RWPE1 (cell line): ENCODE measurements at places on chromosomes 13 and 19.
A peak's percentile ranks its signal among the peaks of the same experiment; 100 is the strongest.

DNA sequence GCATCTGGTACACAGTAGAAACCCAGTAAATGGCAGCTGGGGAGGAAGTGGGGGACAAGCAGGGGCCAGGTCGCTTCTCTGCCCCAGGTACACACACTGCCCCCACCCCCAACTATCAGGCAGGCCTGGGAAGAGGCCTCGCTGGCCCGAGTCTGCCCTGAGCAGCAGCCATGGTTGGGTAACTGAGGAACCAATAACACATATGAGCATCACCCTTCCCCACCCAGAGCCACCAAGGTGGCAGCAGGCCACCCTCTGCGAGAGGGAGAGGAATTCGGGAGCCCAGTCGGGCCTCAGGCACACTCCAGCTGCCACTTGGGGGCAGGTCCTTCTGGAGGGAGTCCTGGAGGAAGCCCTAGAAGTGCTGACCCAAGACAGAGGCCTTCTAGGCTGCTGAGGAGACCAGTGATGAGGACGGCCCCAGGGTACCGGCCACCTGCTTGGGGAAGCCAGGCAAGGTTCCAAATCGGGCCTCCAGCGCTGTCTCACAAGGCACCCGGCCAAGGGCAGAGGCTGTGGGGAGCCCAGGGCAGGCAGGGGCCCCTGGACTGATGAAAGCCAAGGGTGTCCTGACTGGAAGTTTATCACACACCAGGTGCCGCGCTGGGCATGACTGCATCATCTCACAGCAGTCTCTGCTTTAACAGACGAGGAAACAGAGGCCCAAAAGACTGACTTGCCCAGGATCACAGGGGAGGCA lies 14.0 kb upstream of the KPTN start:
- no peak for DNase-seq

- no peak for DNase-seq
Observed at GRCh38 chr13:95552539-95553441, at the start of gene CLDN10. Gene CLDN10, plus strand, starts transcription at chr13:95552720. Its CDS starts 34 bp downstream, at chr13:95552754.

DNA sequence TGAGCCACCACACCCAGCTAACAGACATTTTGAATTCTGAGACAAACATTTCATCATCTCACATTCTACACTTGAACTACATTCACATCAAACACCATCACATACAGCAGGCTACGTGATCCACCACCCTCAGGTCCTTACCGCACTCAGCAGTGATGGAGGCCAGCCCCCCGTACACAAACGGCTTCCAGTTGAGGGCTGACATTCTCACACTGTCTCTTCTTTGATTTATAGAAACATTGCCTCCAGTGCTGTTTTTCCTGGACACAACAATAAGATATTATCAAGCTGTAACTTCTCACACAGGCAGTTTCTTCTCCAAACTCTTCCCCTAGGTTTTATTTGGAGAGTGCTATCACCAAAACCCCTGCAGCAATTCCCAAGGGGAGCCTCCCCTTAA lies 7.0 kb downstream of the SLC25A30 start:
- no peak for DNase-seq

- no peak for DNase-seq
Observed at GRCh38 chr19:48858984-48859710, 9.3 kb downstream of the PLEKHA4 start.

GRCh38 chr19:6047741-6048251 lies 62.5 kb downstream of the RFX2 start:
- peak; percentile 40 for DNase-seq

GRCh38 chr19:46022431-46023310 lies at the start of gene PGLYRP1:
Gene PGLYRP1, minus strand, starts transcription at chr19:46023053. Its CDS starts 32 bp downstream, at chr19:46023021.
- no peak for DNase-seq

DNA sequence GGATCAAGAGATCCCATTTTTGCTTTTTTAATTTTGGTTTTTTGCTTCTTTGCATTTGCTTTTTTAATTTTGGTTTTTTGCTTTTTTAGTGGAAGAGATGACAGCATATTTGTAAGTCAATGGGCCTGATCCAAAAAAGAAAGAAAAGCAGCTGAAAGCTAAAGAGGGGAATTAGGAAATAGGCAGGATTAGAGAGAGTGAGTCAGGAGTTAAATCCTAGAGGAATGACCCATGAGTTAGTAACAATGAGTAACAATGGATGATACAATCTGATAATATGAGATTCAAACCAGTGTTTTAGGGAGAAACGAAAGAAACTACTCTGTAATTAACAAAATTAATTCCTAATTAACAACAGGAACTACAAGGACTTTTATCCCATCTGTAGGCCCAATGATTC lies 111.2 kb upstream of the SGCG start:
- DNase-seq, result peak; percentile 59

DNA sequence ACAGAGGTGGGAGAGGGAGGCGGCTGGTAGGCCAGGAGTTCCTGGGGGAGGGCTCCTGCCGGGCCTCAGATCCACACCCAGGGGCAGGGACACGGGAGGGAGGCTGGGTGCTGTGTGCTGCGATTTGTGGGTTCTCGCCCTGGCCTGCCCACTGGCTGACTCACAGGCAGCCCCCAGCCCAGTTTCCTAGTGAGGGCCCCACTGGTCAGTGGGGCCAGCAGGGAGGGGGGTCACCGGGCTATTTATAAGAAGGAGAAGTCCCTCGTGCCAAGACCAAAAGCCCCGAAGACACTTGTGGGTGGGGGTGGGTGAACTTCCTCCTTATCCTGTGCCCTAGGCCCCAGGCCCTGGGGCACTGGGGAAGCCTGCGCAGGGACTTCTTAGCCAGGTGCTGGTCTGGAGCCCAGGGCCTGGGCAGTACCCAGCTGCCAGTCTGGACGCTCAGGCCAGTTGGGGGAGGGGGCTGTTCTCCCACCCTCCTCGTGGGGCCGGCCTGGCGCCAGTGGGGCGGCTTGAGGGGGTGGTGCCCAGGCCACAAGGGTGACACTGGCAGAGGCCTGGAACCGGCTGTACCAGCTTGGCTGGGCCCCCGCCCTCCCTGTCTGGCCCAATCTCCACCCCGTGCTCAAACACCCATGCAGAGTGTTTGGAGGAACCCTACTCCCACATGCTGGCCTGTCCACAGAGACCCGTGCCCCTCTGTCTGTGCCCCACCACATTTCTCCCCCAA lies 5.0 kb upstream of the JUNB start:
- DNase-seq, result peak; percentile 20

GRCh38 chr19:33241530-33242101 lies 16.0 kb upstream of the SLC7A10 start:
- peak; percentile 24 for DNase-seq

- DNase-seq, result no peak
Observed at GRCh38 chr13:93462151-93462550, 235.5 kb downstream of the GPC6 start.

- DNase-seq, result no peak
Observed at GRCh38 chr13:39656325-39656677, 839 bp downstream of the COG6 start.

- DNase-seq, result no peak
Observed at GRCh38 chr19:51317376-51317775, 5.9 kb downstream of the IGLON5 start.

- DNase-seq, result no peak
Observed at GRCh38 chr13:106696140-106696539, 128.2 kb upstream of the ARGLU1 start.
